Stomach (tissue), 19 donors: ENCODE measurements at places on chromosomes 4 and X.

- no peak for DNase-seq
These were observed 19.2 kb upstream of the BCOR start for GRCh38 chrX:40116925-40117324.

DNA sequence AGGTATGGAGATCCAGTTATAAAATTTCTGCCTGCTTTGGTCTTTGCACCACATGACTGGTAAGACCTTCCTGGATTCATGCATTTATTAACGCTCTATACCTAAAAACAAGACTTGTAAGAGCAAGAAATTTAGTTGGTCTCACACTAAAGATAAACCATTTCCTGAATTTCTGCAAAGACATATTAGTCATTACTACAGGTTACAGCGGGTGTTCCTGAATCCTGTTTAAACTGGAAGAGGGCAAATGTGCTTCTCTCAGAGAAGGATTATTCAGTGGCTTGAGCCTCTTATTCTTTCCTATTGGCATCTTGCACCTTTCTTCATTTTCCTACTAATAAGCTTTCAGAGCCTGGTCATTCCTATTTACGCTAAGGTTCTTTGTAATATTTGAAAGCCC lies 397.6 kb upstream of the TENM3 start:
- no peak for DNase-seq

- no peak for DNase-seq
These were observed 11.5 kb downstream of the ZFYVE28 start for GRCh38 chr4:2406920-2407319.

DNA sequence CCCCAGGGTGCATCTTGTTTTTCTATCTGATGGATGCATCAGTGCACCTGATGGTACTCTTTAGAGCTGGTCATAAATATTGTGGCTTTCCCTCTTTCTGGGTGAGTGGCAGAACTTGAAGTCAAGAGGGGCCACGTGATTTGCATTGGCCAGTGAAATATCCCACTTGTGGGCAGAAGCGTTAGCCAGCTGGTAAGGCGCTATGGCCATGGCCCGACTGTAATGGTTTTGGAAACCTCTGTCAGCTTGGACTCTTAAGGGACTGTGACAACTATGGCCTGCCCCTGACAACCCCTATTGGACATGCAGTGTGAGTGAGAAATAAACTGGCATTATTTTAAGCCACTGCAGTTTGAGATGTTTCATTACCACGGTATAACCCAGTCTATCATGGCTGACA lies 72.8 kb downstream of the SEL1L3 start:
- DNase-seq: no peak

GRCh38 chr4:81811562-81812293 lies 340.0 kb upstream of the RASGEF1B start:
- no peak for DNase-seq

DNA sequence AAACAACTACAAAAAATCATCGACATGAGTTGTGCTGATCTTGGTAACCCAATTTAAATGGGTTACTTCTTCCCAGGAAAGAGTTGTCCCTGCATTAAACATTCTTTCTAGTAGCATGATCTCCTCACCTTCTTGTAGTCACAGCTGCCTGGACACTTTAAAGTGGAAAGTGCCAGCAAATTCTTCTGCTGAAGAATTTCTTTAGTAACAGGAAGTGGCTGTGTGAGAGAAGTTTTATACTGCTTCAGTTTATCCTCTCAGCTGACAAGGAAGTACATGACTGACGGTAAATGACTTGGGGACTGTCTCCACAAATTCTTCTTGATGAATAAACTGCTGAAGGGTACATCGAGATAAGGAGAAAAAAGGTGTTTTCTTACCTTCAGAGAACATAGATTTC lies 18.2 kb upstream of the TNIP3 start:
- DNase-seq: peak; percentile 45

DNA sequence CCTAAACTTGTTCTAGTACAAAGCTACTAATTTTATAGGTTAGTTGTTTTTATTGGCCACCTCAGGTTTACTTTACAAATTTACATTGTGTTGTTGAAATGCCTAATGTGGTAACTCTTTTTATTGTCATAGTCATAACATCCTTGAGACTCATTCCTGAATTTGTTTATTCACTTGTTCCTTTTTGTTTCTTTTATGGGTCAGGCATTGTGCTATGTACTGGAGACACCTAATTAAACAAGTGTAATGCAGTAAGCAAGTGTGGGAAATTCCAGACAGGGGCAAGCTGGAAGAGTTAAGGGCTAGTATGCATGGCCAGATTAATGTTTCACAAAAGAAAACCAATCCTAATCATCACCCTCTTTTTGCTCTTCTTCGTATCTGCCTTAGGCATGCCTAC lies 30.5 kb upstream of the TTC29 start:
- no peak for DNase-seq

GRCh38 chr4:159273841-159274240 lies 171.0 kb downstream of the RAPGEF2 start:
- no peak for DNase-seq

DNA sequence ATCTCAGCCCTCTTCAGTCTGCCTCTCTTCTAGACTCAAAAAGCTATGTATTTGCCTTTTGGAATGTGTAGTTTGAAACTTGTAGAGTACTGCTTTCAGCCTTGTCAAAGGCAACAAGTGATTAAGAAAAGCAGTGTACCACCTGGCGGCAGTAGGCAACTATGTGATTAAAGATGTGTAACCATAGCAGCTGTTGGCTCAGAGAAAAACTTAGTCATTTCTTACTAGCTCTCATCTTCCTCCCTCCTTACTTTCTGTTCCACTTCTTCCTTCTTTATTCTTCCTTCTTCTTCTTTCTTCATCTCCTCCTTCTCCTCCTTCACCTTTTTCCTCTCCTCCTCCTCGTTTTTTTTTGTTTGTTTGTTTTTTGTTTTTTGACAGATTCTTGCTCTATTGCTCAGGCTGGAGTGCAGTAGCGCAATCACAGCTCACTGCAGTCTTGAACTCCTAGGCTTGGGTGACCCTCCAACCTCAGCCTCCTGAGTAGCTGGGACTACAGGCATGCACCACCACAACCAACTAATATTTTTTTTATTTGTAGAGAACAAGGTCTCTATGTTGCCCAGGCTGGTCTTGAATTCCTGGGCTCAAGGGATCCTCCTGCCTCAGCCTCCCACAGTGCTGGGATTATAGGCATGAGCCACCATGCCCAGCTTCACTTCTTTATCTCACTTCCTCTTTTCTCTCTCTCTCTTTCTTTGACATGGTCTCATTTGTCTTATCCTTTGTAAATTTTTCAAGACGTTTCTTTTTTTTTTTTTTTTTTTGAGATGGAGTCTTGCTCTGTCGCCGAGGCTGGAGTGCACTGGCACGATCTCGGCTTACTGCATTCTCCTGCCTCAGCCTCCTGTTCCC lies 32.6 kb downstream of the ABHD18 start:
- peak; percentile 18 for DNase-seq

DNA sequence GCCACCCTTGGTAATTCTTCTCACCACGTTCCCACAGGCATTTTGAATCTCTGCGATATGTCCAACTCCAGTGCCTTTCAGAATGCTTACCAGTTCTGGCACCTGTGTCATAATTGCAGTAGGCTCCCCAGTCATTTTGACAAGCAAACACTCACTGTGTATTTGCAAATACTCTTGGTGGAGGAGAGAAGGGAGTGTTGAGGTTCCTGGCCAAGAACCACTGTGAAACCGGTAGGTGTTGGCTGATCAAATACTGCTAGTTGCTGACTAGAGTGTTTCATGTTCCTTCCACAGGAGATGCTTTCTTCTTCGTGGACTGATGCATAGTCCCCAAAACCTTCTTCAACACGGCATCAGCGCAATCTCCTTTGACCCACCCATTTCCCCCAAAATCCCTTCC lies 16.0 kb upstream of the NLGN4X start:
- DNase-seq: no peak

DNA sequence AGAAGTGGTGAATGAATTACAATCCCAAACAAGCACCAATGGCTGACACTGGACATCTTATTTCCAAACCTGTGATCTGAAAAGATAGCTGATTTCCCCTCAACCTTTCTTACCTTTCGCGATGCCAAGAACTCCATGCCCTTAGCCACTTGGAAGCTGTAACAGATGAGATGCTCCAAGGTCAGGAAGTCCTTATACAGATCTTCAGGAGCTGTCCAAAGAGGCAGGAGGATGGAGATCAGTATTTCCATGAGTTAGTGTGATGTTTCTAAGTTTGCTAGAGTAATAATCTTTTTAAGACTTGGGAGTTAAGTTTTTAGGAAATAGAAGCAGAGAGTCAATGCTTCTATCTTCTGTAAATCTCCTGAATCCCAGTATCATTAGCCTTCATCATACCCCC lies 32.9 kb downstream of the KDR start:
- DNase-seq: no peak

GRCh38 chr4:42519803-42520417 lies 122.6 kb downstream of the SHISA3 start:
- DNase-seq: peak; percentile 84

- no peak for DNase-seq
These were observed 139.5 kb downstream of the SLC10A7 start for GRCh38 chr4:146382194-146382593.

DNA sequence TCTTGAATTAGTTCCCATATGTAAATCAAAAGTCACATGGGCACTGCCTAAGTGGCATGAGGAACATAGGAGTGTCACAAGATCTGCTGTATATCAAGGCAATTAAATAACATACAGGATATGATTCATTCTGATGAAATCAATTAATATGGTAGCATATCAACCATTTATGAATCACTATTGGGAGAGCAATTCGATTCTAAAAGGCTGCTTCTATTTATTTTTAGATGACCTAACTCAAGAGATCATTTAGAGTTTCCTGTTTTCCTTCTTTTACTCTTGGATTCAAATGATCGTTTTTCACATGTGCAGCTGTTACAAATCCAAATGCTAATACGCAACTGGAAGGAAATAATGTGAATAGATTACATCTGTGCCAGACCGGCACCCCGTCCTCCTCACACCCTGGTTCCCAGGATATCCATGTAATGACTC lies 81.9 kb downstream of the HCCS start:
- DNase-seq: peak; percentile 47

DNA sequence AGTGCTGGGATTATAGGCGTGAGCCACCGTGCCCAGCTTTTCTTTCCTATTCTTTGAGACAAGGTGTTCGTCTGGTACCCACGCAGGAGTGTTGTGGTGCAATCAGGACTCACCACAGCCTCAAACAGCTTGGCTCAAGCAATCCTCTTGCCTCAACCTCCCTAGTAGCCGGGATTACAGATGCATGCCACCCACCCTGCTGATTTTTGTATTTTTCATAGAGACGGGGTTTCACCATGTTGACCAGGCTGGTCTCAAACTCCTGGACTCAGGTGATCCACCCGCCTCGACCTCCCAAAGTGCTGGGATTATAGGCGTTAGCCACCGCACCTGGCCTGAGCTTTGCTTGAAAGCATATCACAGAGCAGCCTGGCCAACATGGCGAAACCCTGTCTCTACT lies 1.5 kb upstream of the CRLF2 start:
- no peak for DNase-seq

GRCh38 chr4:146550161-146550560 lies 28.4 kb upstream of the SLC10A7 start:
- no peak for DNase-seq

- peak; percentile 64 for DNase-seq
These were observed 43.0 kb upstream of the SCOC start for GRCh38 chr4:140330311-140330900.

GRCh38 chr4:88006956-88007303 lies 505 bp upstream of the PKD2 start:
- DNase-seq: no peak

DNA sequence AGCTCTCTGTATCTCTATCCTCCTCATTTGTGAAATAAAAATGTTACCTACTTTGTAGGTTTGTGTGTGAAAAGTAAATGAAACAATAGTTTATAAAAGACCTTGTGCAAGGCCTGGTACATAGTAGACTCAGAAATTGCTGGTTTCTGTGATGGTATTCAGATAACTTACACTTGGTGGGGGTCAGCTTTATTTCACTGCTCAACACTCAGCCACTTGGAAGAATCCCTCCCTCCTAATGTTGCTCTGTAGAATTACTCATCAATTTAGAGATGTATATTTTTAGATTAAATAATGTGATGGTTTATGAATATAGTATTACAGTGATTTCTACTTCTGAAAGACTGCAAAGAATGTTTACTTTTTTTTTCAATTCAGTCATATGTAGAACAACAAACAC lies 32.7 kb downstream of the SMARCAD1 start:
- no peak for DNase-seq

DNA sequence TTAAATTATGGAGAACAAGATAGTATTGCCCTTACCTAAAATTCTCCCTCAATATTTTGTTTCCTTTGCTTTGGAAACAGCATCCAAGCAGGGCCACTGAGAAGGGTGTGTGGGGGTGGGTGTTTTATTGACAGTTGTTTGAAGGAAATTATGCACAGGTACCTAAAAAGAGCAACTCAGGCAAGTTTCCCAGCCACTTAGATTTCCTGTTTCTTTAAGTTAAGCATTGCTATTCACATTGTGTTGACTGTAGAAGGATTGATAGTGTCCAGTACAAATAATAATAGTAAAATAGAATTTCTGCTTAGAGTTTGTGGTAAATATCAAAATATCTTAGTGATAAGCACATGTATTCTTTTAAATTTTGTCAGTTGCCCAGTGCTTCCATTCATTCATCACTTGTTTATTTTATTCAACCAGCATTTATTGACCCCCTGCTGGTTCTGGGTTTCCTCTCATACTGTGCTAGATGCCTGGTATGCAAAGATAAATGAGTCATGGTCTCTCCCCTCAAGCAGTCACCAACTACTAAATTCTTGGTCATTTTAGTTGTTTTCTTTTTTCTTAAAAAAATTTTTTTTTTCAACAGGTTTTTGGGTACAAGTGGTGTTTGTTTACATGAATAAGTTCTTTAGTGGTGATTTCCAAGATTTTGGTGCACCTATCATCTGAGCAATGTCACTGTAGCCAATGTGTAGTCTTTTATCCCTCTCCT lies 50.0 kb downstream of the GALNT7 start:
- DNase-seq: no peak

DNA sequence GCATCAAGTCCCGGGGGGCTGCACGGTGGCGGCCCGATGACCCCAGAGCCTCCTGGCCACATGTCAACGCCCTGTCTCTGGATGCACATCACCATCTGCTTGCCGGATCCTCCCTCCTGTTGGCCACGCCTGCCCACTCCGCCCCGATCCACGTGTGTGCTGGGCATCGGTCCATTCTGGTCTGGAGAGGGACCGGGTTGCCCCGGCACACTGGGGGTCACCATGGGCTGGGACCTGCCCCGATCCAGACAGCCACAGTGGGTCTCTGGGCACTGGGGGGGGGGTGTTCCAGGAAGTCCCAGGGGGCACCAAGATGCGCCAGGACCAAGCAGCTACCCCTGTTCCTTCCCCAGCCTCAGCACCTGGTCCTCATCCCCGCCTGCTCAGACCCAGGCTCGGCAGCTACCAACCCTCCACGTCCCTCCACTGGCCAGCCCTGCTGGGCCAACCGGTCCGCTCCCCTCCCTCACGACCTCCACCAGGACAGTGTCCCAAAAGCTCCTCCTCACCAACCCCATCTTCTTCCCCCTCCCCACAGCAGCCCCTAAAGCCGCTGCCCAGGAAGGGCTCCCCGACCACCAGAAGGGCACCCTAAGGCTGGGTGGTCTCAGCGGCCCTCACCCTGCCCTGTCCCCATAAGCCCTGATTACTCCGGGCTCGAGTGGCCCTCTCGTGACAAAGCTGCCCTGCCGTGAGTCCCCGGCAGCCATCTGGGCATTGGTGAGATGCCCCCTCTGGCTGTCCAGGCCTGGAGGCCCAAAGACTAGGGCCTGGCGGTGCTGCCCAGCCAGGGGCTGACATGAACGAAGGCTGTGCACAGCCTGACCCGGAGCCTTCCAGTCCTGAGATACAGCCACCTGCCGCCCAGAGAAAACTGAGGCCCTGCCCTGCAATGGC lies 4.6 kb downstream of the CTBP1 start:
- no peak for DNase-seq
